Neural progenitor cell (in vitro differentiated cells): ENCODE measurements at places on chromosomes 6 and 20.

DNA sequence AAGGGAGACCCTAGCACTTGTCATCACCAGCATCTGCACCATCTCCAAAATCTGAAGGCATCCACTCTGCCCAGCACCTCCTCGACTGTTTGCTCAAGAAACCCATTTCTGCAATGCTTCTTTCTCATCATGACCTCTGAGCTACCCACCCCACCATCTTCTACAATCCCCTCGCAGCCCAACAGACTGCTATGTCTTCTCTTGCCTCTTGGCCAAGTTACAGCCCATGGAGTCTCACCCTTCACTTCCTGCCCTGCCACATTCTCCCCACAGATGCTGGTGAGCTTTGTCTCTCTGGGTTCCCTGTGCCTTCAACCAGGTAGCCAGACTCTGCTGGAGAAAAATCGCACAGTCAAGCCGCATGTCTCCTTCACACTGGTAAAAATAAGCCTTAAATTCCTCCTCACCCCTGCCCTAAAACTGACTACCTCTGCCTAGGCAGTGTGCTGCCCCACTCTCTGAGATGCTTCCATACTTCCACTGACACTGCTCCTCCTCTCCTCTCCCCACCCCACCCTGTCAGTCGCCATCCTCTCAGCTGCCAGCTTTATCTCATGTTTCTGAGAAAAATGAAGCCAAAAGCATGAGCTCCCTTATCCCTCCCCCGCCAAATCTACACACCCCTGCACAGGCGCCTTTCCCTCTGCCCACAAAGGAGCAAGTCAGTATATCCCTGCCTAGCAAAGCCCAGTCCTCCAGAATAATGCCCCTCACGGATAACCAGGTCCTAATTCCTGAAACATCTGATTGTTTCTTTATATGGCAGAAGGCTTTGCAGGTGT is 2.3 kb upstream of the TXNDC5 start:
- peak; percentile 39 for DNase-seq

- DNase-seq: peak; percentile 75
Measured at GRCh38 chr6:3229566-3230178, 2.2 kb upstream of the TUBB2B start.

DNA sequence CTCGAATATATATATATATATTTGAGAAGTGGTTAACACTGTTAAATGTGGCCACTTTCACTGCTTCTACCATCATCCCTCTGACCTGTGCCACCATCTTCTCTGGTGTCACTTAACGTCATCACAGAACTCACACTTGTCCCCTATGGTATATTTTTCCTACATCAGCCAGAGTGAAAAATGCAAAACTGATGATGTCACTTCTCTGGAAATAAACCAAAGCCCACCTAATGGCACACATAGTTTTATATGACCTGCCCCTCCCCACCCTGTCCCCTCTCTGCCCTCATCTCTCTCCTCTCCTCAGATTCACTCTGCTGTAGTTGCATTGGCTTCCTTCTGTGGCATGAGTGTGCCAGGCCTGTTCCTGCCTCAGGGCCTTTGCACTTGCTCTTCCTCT is 63.9 kb upstream of the IFNGR1 start:
- no peak for DNase-seq

GRCh38 chr20:3710703-3711483 is 1.5 kb downstream of the SIGLEC1 start:
- DNase-seq: peak; percentile 85

DNA sequence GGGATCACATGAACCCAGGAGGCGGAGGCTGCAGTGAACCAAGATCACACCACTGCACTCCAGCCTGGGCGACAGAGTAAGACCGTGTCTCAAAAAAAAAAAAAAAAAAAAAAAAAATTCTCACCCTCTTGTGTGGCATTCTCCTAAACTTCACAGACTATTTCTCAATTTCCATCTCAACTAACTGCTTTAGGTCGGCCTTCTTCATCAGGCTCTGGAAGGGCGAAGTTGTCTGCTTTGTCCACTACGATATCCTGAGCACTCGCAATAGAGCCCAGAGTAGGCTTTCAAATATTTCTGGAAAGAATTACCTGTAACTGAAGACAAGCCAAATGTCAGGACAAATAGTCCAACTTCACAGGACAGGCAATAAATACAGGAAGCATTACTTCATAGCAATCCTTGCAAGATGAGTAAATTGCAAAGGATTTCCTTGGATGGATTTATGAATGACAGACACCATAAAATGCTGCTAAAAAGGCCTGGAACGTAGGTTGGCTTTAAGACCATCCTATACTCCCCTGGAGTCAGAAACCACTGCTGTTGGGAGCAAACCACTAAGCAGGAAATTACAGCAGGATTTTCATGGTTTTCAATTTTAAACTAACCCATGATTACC is 116.3 kb upstream of the SLC2A12 start:
- DNase-seq: no peak

DNA sequence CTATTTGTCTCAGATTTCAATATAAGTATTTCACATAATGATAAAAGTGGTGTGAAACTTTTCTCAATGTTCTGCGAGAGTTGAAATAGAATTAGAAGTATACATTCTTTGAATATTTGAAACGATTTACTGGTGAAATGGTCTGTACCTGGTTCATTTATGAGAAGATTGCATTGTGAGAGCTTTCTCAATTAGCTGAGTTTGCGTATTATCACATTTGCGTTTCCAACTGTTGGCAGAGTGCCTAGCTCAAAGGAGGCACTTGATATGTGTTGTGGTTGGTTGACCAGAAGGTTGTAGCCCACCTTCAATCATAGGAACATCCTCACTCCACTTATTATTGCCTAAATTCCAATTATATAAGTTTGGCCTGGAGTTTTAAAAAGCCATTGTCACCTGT is 58.8 kb upstream of the EXOC2 start:
- no peak for DNase-seq
